ENCODE measurements at places on chromosomes 5 and 9.

- DNase-seq, result no peak
Observed at GRCh38 chr9:119216651-119217331, 152.4 kb downstream of the BRINP1 start.

DNA sequence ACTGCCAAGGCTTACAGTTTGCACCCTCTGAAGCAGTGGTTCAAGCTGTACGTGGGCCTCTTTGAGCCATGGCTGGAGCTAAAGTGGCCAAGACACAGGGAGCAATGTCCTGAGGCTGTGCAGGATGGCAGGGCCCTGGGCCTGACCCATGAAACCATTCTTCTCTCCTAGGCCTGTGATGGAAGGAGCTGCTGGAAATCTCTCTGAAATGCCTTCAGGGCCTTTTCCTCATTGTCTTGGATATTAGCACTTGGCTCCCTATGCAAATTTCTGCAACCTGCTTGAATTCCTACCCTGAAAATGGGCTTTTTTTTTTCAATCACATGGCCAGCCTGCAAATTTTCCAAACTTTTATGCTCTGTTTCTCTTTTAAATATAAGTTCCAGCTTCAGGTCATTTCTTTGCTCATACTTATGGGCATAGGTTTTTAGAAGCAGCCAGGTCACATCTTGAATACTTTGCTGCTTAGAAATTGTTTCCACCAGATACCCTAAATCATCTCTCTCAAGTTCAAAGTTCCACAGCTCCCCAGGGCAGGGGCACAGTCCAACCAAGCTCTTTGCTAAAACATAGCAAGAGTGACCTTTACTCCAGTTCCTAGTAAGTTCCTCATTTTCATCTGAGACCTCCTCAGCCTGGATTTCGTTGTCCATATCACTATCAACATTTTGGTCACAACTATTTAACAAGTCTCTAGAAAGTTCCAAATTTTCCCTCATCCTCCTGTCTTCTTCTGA is 138.3 kb downstream of the OSTF1 start:
- no peak for DNase-seq

GRCh38 chr9:631596-631995 is 209.9 kb upstream of the DMRT1 start:
- DNase-seq, result no peak

DNA sequence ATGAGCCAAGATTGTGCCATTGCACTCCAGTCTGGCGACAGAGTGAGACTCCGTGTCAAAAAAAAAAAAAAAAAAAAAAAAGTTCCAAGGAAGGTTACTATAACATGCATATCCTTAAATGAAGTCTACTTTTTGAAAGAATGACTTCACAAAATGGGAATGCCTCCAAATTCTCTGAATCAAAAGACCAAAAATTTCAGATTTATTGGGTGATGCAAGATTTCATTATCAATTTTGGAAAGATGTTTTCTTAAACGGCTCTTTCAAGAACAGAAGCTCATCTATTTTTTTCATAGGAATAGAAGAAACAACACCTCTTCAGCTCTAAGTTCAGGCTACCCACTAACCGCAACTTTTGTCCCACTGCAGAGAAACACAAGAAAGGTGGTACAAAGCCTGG is 69.9 kb downstream of the AUH start:
- no peak for DNase-seq

GRCh38 chr5:69224520-69224919 is 10.2 kb upstream of the CDK7 start:
- no peak for DNase-seq

- DNase-seq, result no peak
Observed at GRCh38 chr5:143932584-143932983, 120.6 kb downstream of the HMHB1 start.

DNA sequence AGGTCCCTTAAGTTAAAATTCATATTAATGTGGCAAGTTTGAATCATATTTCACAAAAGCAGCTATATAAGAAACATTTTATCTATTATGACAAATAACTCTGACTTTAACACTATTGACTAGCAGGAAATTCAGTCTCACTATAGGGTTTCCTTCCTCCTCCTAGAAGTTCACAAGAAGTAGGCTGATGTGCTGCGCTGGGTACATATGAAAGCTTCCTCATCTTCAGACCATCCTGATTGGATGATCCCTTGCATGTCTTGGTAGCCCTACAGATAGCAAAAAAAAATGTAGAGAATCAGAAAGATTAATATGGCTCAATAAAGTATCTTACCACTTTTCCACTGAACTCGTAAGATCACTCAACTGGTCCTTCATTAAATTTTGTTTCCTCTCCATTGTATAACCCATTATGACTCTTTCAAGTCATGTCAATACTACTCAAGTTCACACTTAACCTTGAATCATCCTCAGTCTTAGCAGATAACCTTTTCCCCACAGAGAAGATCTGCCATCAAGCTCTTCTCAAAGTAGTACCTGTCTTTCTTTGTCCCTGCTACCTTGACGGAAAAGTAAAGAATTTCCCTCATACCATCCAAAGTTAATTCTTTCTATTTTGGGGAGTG is 11.5 kb upstream of the PSIP1 start:
- no peak for DNase-seq

GRCh38 chr9:38009035-38009501 is 60.0 kb downstream of the SHB start:
- no peak for DNase-seq

GRCh38 chr5:152142840-152143469 is 218.3 kb upstream of the GLRA1 start:
- peak; percentile 42 for DNase-seq

DNA sequence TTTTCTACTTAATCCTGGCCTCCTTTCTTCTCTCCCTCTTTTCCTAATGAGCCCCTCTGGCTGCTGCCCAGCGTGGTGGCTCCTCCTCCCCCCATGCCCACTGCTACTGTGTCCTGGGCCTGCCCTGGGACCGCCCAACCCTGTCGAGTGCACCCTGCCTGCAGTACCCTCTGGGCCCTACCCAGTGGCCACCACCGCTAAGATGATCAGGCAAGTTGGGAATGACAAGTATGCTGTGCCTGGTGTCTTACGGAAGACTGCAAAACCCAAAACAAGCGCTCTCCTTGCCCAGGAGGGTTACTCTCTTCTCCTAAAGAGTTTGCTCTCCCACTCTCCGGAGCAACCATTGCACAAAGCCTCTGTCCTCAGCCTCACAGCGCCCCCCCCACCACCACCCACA is 273.7 kb downstream of the SYK start:
- no peak for DNase-seq

DNA sequence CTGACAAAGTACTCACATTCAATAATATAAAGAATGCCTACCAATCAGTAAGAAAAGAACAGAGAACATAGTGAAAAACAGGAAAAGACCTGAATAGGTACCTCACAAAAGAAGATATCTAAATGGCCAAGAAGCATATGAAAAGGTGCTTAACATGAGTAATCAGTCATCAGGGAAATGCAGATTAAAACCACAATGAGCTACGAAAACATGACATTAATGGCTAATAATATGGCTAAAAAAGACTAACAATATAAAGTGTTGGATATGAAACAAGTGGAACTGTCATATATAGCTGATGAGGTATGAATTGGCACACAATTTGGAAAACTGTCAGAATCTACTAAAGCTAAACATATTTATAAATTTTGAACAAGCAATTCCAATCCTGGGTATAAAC is 18.9 kb downstream of the DENND1A start:
- DNase-seq, result no peak

DNA sequence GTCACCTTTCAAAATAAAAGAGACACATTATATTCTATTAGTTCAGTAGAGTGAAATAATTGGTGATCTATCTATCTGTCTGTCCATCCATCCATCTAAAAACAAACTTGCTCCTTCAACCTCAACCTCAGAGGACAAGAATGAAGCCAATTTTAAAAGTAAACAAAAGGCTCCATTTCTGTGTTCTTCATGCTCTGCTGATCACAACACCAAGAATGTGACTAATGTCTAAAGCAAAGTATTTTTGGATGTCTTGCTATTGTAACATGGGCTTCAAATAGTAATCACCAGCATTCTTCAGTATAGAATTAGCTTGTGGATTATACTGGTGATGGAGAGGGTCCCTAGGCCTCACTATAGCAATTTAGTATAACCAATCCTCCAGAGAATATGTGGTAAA is 1304.4 kb downstream of the MAT2B start:
- no peak for DNase-seq

- no peak for DNase-seq
Observed at GRCh38 chr9:94874316-94874715, 147.8 kb downstream of the AOPEP start.

- DNase-seq, result no peak
Observed at GRCh38 chr5:161358446-161358845, 188.1 kb downstream of the GABRB2 start.

GRCh38 chr5:100550531-100551051 is 15.4 kb downstream of the FAM174A start:
- no peak for DNase-seq

- no peak for DNase-seq
Observed at GRCh38 chr9:87551772-87552217, 54.1 kb downstream of the DAPK1 start.

- DNase-seq, result no peak
Observed at GRCh38 chr9:93011114-93011513, 47.4 kb upstream of the SUSD3 start.

DNA sequence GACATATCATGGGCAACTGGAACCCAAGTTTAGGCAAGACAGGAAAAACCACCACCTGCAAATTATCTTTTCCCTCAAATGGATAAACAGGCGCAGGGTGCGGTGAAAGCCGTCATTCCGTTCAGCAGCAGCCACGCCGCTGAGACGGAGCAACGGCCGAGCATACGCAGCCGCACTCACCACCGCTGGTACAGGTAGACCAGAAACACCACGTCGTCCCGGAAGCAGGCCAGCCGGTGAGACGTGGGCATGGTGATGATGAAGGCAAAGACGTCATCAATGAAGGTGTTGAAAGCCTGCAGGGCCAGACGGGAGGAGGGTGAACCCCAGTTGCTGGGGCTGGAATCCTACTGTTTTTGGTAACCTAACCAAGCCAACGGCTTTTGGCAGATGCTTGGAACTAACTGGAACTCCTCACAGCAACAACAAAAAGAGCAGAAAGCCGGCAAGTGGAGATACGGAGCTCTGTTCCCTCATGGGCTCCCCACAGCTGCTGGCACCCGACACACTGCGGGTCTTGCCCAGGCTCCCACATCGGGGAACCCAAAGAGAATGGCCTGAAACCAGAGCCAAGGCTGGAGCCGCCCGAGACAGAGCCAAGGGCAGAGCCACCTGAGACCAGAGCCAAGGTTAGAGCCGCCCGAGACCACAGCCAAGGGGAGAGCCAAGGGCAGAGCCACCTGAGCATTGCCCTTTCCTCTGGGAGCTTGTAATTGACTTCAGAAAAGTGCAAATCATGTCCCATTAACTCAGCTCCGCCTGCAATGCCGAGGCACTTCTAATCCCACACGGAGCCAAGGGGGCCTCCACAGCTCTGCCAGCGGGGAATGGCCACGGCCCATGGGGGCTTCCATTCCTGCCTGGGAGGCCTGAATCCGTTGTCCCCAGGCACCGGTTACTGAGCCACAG is 24.2 kb downstream of the CLPTM1L start:
- DNase-seq, result peak; percentile 4

DNA sequence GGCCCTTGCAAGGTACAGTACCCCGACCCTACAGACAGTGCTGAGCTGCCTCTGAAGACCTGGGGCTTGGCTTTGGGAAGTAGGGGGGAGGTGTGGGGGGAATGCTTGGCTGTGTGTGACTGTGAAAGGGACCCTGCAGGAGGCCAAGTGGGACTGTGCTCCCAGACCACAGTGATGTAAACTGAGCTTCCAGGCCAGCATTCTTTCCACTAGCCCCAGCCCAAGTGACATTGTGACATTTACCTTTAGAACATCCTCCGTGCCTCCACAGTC is 31.2 kb downstream of the HMCN2 start:
- DNase-seq, result no peak

GRCh38 chr9:79756414-79756813 is 184.6 kb downstream of the TLE4 start:
- DNase-seq, result no peak

GRCh38 chr5:148998174-148998797 is 64.6 kb downstream of the SH3TC2 start:
- DNase-seq, result no peak

DNA sequence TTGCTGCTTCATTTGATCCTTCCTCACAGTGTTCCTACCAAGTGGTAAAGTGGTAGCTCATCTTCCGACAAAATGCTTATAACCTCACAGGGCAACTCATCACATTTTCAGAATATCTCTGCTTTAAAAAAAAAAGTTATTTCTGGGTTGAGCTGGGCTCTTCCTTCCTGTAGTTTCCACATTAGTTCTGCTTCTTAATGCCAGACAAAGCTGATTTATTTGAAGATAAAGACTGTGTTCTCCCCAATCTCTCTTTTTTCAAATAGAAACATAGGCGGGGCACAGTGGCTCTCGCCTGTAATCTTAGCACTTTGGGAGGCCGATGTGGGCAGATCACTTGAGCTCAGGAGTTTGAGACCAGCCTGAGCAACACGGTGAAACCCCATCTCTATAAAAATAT is 273.1 kb downstream of the ACTL7B start:
- no peak for DNase-seq

DNA sequence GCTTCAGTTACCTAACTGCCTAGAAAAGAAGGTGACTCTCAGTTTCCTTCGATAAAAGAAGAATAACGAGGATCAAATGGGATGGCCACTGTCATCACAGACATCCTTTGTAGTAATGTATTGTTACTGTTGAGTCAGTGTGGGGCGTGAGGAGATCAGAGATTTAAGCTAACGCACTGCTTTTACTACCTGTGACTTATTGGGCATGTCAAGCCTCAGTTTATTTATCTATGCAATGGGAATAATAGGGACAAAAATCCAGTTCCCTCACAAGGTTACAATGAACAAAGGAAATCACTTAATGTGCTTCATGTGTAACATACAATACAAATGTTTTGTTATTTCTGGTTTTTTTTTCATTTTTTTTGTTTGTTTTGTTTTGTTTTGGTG is 255 bp upstream of the TRPM6 start:
- DNase-seq, result no peak

DNA sequence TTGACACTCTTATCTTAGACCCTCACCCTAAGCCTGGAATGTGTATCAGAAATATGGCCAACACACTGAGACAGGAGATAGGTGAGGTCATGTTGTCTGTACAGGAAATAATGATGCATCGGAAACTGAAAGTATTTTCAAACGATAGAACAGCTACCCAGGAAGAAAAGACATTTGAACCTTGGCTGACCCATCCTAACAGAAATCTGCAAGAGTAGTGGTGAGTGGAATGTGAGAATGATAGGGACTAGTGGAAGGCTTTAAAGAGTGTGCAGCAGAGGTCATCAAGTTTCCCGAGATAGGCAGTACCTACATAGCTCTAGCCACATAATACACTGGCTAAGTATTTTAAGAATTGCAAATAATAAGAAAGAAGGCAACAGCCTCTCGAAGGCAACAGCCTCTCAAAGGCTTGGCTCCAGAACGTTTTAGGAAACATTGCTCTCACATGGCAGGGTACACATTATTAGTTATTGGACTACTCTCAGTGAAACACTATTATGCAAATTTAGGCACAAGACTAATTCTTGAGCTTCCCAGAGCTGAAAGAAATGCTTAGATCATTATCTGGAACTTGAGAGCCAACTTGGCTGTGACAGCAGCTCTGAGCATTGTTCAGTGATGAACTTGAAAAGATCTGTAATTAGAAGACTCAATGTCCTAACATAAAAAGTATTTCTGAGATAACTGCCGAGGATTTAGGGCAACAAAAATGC is 133.1 kb upstream of the FBXL7 start:
- DNase-seq, result no peak

GRCh38 chr9:126985870-126986498 is 71.4 kb downstream of the RALGPS1 start:
- DNase-seq, result peak; percentile 29

GRCh38 chr9:119588874-119589744 is 219.9 kb upstream of the BRINP1 start:
- no peak for DNase-seq
